ENCODE measurements at places on chromosomes 3 and 15. TPM values are rescaled to one million over a fixed set of nuclear protein-coding genes. Genes with fewer than 3 reads are reported as not detected.

- DNase-seq = no peak
Measured at GRCh38 chr3:140007911-140008869, 73.2 kb downstream of the CLSTN2 start.

DNA sequence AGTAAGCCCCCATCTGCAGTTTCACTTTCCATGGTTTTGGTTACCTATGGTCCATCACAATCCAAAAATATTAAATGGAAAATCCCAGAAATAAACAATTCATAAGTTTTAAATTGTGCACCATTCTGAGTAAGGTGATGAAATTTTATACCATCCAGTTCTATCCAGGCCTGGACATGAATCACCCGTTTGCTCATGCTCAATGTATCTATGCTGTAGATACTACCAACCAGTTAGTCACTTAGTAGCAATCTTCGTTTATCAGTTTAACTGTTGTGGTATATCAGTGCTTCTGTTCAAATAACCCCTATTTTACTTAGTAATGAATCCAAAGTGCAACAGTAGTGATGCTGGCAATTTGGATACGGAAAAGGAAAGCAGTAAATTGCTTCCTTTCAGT is 381.9 kb upstream of the AGTR1 start:
- no peak for DNase-seq

- DNase-seq = no peak
Measured at GRCh38 chr15:95559875-95560394, 770.6 kb upstream of the NR2F2 start.

GRCh38 chr15:36271048-36271447 is 308.4 kb upstream of the CDIN1 start:
- DNase-seq = no peak

GRCh38 chr15:31313223-31313622 is 13.4 kb upstream of the KLF13 start:
- no peak for DNase-seq

GRCh38 chr3:152266221-152266995 is 2.3 kb upstream of the MBNL1 start:
- DNase-seq = peak; percentile 33

GOLGA8O gene
- 0.28 TPM for polyA plus RNA-seq

DNA sequence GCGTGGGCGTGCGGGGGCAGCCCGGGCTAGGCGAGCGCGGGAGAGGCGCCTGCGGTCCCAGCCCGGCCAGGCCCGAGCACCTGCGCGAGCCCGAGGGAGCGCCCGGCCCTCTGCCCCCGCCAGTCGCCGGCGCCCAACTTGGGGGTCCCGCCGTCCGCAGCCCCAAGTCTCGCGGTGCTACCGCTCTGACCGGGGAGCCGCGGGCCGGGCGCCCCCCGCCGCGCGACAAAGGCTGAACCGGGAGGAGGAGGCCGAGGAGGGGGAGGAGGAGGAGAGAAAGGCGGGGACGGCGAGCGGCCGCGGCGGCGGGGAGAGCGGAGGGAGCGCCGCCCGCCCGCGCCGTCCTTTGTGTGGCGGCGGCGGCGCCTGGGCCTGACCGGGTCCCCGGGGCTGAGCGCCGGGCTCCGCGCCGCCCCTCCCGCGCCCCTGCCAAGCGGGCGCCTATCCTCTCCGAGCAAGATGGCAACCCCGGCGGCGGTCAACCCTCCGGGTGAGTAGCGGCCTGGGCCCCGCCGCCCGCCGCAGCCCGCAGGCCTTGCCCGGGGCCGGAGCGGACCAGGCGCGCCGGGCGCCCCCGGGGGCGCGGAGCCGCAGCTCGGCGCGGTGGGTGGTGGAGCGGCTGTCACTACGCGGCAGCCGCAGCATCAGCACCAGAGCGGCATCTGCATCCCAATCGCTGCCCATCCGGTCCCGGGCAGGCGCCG is at the start of gene ARNT2:
ARNT2 (plus strand) TSS at position 326 of the 704 bp plus-strand sequence; CDS start at position 460, 134 bp downstream.
- DNase-seq = peak; percentile 83

DNA sequence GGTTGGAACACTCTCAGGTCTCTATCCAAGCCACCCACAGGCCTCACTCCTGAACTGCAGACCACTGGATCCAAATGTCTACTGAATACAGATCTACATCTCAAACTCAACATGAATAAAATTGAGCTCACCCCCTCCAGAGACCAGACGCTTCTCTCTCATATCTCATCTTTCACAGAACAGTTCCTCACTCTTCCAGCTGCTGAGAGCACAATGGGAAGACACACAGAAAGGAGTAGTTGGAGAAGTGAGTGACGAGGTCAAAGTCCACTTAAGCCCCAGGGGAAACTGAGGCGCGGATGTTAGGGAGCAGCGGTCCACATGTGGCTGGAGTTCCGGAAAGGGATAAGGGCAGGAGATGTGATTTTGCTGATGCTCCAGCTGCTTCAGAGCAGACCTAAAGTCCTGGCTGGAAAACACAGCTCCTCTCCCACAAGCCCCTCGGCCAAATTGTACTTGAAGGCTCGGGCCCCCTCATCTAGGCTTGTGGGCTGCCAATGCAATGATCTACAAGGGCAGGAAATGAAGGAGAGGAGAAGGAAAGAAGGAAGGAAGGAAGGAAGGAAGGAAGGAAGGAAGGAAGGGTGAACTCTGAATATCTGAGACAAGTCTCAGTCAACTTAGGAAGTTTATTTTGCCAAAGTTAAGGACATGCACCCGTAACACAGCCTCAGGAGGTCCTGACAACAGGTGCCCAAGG is 211.2 kb upstream of the TLE3 start:
- DNase-seq = no peak

GRCh38 chr3:46694520-46694919 is 1.0 kb upstream of the ALS2CL start:
- DNase-seq = no peak

SPTBN5 gene
- 2.6 TPM for polyA plus RNA-seq

DNA sequence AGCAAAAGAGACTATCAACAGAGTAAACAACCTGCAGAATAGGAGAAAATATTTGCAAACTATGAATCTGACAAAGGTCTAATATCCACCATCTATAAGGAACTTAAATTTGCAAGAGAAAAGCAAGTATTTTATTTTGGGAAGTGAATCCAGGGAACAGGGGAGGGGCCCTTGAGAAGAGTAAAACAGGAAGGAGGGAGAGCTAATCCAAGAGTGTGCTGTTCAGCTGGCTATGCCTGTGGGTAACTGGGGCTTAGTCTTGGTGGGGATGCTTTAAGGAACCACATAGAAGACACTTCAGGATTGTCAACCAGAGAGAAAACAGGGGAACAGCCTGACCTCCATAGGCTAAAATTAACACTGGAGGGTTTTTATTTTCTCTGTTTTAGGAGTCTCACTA is 3.9 kb upstream of the HHLA2 start:
- DNase-seq = no peak

- DNase-seq = peak; percentile 96
Measured at GRCh38 chr15:72685925-72686794, at the start of the genes BBS4 and HIGD2B. Gene BBS4 (plus strand): TSS chr15:72686207. CDS start chr15:72686228, 21 bp downstream. Gene HIGD2B (minus strand): TSS chr15:72686182. CDS start chr15:72676374, 9,808 bp downstream.

SEMA7A gene
- polyA plus RNA-seq = 2.8 TPM

GRCh38 chr3:35739964-35740527 is 100.7 kb downstream of the ARPP21 start:
- no peak for DNase-seq

- DNase-seq = no peak
Measured at GRCh38 chr3:36738702-36739101, 25.7 kb downstream of the DCLK3 start.

CSPG5 gene
- 0.67 TPM for polyA plus RNA-seq

SPSB4 gene
- polyA plus RNA-seq = 1.9 TPM

GRCh38 chr3:23669541-23670255 is 136.1 kb upstream of the UBE2E1 start:
- DNase-seq = no peak

GRCh38 chr3:105904678-105905284 is 36.0 kb upstream of the CBLB start:
- no peak for DNase-seq

DNA sequence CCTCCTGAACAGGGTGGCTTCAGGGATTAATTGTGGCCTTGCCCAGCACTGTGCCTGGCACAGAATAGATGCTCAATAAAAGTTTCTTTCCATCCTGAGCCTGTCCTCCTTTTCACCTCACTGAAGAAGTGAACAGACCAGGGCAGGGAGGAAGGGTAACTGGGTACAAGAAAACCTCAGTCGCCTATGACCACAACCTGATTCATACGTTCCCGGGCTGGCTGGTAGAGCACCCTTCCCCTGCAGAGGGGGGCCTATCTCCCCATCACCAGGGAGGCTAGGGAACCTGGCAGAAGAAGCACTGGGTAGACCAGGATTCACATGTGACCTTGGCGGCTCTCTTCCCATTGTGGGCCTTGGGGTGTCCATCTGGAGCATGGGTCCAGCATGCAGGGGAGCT is 27.8 kb upstream of the CACNA2D2 start:
- no peak for DNase-seq

MCF2L2 gene
- polyA plus RNA-seq = 0.32 TPM

- DNase-seq = no peak
Measured at GRCh38 chr15:89074402-89075012, 13.7 kb upstream of the ABHD2 start.

HCLS1 gene
- 11.7 TPM for polyA plus RNA-seq

- peak; percentile 85 for DNase-seq
Measured at GRCh38 chr3:141081141-141081795, 30.1 kb downstream of the SPSB4 start.

- no peak for DNase-seq
Measured at GRCh38 chr3:126181398-126181725, 976 bp upstream of the ALDH1L1 start.

GRCh38 chr3:161925749-161926360 is 429.2 kb downstream of the OTOL1 start:
- no peak for DNase-seq

DUOX1 gene
- 0.26 TPM for polyA plus RNA-seq

DNA sequence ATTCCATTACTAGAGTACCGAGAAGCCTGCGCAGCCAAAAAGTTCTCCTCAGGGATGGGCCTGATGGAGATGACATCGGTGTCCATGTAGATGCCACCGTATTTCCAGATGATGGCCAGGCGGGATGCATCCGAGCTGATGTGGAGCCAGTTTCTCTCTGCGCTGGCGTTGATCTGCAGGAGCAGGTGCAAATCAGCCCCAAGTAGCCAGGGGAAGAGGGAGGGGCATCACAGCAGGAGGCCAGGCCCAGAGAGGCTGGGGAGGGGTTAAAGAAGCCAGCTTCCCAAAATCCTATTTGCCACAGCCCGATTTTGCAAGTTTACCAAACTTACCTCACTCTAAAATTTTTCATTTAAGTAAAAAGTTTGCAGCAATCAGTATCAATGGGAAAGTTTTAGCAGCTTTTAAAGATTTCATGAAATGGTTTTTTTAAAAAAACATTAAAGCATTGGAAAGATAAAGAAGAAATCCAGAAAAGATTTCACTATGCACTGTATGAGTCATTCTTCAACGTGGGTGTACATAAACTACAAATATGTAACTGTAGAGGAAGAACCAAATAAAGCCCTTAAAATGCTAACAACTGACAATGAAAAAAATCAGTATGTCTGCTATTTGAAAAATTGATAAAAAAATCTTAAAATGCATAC is 7.4 kb downstream of the A4GNT start:
- no peak for DNase-seq

- DNase-seq = no peak
Measured at GRCh38 chr3:45923755-45924154, 19.5 kb upstream of the CXCR6 start.

DNA sequence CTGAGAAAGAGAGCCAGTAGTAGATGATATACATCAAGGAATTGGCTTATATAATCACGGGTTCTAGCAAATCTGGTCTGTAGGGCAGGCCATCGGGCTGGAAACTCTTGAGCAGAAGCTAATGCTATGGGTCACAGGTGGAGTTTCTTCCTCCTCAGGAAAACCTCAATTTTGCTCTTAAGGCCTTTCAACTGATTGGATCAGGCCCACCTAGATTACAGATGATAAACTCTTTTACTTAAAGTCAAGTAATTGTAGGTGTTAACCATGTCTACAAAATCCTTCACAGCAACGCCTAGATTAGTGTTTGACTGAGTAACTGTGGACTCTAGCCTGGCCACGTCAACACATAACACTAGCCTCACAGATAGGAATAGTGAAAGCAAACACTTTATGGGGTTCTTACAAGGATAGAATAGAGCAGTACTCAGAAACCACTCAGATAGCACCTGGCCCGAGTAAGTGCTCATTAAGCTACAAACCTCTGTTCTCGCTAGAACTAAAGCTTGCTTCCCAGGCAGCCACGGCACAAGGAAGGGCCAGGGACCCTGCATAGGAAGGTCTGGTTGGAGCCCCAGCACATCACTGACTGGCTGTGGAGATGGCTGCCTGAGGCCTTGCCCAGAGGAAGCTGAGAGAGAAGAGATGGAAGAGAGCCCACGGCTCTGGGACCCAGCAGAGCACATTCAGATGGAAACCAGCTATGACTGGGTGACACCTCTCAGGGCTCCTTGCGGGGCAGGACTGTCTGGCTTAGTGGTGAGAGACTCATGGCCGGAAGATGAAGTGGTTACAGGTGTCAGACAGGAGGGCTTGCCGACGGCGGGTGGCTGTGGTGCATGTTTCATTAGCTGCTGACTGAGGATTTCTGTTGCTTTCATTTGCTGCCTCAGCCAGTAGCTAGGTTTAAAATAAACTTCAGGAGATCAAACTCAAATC is 202.5 kb upstream of the TLE3 start:
- no peak for DNase-seq

GRIP2 gene
- 3.2 TPM for polyA plus RNA-seq

DNA sequence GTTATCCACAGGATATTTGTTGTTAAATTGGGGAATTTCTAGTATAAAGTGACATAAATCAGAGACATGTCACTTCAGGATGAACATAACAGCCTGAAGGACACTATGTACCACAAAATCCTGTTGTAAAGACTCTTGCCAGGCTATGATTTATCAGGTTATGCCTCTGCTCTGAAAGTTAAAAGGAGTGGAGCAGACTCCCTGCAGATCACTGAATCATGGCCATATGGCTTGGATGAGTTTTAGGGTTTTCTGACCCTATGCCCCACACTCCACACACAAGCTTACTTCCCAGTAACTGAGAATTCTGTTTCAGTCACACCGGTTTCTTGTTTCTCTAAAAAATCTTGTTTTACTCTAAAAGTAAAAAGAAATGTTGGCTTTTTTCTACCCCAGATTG is 869.4 kb downstream of the NAALADL2 start:
- no peak for DNase-seq

- DNase-seq = no peak
Measured at GRCh38 chr3:185250247-185250646, 3.6 kb downstream of the EHHADH start.

- DNase-seq = no peak
Measured at GRCh38 chr15:40990789-40991188, 37.5 kb downstream of the CHAC1 start.

DNA sequence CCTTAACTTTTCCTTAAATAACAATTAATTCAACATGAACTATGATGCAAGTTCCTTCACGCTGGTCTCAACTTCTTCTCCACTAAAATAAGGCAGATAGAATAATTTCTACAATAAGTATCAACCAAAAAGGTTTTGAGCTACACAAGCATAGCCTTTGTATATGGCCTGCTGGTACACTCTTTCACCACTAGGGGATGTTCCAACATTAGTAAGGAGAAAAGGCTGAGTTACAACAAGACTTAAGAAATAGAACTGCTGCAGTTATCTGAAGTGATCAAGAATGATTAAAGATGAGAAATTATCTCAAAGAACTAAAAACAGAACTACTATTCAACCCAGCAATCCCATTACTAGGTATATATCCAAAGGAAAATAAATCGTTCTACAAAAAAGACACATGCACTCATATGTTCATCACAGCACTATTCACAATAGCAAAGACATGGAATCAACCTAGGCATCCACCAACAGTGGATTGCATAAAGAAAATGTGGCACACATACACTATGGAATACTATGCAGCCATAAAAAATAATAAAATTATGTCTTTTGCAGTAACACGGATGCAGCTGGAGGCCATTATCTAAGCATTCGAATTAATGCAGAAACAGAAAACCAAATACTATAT is 14.4 kb downstream of the ATP13A3 start:
- DNase-seq = no peak

All from kidney (tissue), 22 donors.